ENCODE measurements at places on chromosomes 2 and 18. TPM values are rescaled to one million over a fixed set of nuclear protein-coding genes. Genes with fewer than 3 reads are reported as not detected.
A peak's percentile ranks its signal among the peaks of the same experiment; 100 is the strongest.

- no peak for DNase-seq
These were observed 244.9 kb downstream of the ETAA1 start for GRCh38 chr2:67642046-67642382.

RAB6C gene
- 0.36 TPM for total RNA-seq

CD226 gene
- 0.36 TPM for total RNA-seq

IGFBP5 gene
- total RNA-seq, result 526 TPM

GRCh38 chr18:32372381-32373061 is 98.2 kb downstream of the GAREM1 start:
- DNase-seq, result no peak

HRH4 gene
- not detected for total RNA-seq

GRCh38 chr2:55400332-55400731 is 19.3 kb downstream of the CCDC88A start:
- no peak for DNase-seq

REG3G gene
- total RNA-seq, result not detected

KLHL14 gene
- total RNA-seq, result 0.33 TPM

HOXD3 gene
- 4.6 TPM for total RNA-seq

DNA sequence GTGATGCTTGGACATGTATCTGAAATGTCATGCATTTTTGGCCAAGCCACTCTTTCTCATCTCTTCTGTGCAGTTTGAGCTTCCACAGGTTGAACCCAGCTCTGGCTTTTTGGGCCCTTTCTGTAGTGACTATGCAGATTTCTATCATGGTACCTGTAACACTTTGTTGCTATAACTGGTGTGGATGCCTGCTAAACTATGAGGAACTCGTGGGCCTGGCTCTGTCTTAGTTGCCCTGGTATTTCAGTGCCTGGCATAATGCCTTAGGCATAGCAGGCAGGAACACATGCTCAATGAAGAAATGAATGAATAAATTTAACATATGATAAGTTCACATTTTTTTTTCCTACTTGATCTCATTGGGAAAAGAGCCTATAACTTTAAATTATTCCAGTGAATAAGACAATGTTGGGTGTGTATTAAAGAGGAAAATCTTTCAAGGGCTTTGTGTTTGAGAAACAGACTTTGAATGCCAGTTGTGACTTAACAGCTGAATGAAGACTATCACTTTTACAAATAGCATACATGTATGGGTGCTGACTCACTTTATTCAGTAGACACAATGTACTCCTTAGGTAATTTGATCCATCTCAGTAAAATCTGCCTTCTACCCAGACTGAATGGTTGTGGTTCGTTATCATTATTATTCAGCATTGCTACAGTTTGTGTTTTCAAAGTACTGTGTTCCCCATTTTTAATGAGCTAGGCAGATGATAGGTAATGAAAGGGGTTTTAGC is 86.4 kb upstream of the MAP4K3 start:
- DNase-seq, result no peak

GRCh38 chr2:200077838-200078237 is 122.5 kb downstream of the MAIP1 start:
- DNase-seq, result no peak

HOXD12 gene
- total RNA-seq, result not detected

GRCh38 chr2:6181926-6182325 is 489.7 kb downstream of the SOX11 start:
- no peak for DNase-seq

UXS1 gene
- total RNA-seq, result 15.5 TPM

DNA sequence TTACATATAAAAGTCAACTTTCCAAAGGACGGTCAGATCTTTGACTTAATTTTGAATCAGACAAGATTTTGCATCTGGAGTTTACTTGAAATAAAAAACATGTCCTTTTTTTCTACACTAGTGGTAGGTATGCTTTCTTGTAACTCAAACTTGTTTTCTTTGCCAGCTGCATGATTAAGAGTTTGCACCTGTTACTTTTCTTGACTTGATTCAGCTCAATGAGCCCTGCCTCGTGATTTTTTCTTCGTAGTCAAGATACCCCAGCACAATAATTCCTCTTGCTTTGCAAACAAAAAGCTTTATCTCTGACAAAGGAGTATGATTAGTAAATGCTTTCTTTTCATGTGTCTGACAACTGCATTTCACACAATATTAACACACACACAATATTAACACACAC is 82.3 kb downstream of the FBXO15 start:
- no peak for DNase-seq

C2orf81 gene
- total RNA-seq, result 2.2 TPM

DNA sequence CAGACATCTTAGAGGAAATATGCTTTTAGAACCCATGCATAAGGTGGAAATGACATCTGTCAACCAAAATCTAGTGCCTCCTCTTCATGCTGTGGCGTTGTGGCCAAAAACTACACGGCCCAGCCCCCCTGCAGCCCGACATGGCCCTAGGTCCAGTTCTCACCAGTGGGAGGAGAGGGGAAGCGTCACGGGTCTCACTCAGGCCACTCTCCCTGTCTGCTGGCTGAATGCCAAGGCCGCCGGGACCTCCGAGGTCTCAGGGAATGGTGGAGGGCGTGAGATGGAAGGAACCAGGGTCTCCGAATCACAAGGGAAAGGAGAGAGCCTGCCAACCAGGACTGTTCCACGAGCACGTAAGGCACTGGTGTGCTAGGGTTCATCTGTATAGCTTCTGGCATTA is 361.0 kb downstream of the ANAPC1 start:
- no peak for DNase-seq

GORASP2 gene
- total RNA-seq, result 42.3 TPM

SERPINB11 gene
- total RNA-seq, result not detected

UGT1A7 gene
- not detected for total RNA-seq

- DNase-seq, result no peak
These were observed 108.4 kb upstream of the COPS8 start for GRCh38 chr2:236977063-236977851.

- DNase-seq, result peak; percentile 58
These were observed 11.2 kb downstream of the TMEM127 start for GRCh38 chr2:96254571-96254970.

DNA sequence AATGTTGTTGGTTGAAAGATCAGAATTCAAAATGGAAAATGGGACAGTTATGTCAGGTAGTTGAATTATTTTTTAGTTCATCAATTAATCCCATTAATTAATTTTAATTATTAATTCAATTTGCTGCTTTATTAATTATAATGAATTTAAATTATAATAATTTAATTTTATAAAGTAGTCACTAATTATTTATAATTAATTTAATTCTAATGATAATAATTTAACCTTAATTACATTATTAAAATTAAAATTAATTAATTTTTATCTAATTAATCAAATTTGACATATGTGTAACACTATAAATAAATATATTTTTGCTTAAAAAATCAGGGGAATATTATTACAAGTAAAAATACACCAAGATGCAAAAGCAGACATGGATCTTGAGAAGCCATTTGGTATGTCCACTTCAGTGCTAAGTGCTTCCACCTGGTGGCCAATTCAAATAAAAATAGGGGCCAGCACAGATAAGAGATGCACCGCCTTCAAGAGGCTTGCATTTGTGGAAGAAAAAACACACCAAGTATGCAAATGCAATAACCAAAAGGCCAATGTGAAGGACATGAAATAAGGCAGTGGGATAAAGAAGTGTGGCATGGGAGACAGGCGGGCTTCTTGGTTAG is 73.2 kb downstream of the MBP start:
- no peak for DNase-seq

- DNase-seq, result no peak
These were observed 265.3 kb downstream of the SETBP1 start for GRCh38 chr18:44945888-44946401.

- DNase-seq, result peak; percentile 21
These were observed 44.4 kb upstream of the OTOF start for GRCh38 chr2:26522325-26522724.

DNA sequence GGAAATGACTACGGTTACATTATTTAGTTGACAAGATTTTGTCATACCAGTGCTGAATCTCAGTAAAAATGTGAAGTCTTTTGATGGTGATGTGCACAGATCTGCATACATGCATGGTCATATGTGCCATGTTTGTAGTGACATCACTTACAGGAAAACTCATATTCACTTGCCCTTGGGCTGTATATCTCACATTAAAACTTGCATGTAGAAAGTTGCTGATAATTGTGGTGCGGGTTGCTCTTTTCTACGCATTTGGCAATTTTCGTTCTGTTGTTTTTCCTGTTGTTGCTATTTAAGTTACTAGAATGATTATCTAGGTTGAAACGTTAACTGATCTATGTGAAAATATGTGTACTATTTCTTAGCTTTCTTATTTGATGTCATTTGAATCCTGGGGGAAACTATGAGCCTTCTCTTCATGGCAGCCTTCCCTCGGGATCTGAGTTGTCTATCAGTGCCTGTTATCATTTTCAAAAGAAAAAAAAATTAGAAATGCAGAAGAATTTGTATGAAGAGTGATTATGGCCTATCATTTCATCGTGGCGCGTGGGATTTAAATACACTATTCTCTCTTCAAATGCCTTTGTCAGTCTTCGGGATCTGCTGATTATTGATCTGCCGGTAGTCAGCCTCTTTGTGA is 296.6 kb downstream of the TMX3 start:
- no peak for DNase-seq

DNA sequence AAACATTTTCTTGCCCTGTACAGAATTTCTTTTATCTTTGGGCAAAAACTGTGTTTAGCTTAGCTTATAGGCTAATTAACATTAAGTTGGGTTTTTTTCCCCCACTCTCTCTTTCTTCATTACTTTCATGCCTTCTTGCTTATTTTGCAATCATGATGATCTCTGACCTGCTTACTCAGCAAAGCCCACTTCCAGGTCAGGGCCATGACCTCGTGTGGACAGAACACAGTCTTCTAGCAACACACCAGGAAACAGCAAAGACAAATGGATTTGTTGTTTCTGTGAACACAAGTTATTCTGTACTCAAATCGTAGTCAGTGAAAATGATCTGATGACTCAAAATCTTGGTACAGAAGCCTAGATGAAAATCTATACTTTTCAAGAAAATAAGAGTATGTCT is 60.7 kb downstream of the SPATS2L start:
- DNase-seq, result peak; percentile 68

GNLY gene
- 1.6 TPM for total RNA-seq

GRCh38 chr2:233497692-233498091 is 68.9 kb downstream of the USP40 start:
- DNase-seq, result no peak

- DNase-seq, result no peak
These were observed 165.5 kb upstream of the ACVR2A start for GRCh38 chr2:147679191-147679954.

- no peak for DNase-seq
These were observed 748.7 kb downstream of the RNF144A start for GRCh38 chr2:7665880-7666279.

GBX2 gene
- total RNA-seq, result not detected

HTR2B gene
- total RNA-seq, result 18.3 TPM

BCL2 gene
- total RNA-seq, result 14.3 TPM

MOGAT1 gene
- total RNA-seq, result not detected

Data from sigmoid colon (tissue), 7 donors.